Activated CD4-positive, CD25-positive, alpha-beta regulatory T cell (primary cell): ENCODE measurements at places on chromosomes 1 and 21.

GRCh38 chr1:93979718-93980319 is 70.6 kb upstream of the GCLM start:
- DNase-seq = no peak

GRCh38 chr1:231192620-231193163 is 30.8 kb downstream of the TRIM67 start:
- DNase-seq = no peak

- no peak for DNase-seq
Measured at GRCh38 chr1:5394111-5394510, 598.1 kb downstream of the NPHP4 start.

DNA sequence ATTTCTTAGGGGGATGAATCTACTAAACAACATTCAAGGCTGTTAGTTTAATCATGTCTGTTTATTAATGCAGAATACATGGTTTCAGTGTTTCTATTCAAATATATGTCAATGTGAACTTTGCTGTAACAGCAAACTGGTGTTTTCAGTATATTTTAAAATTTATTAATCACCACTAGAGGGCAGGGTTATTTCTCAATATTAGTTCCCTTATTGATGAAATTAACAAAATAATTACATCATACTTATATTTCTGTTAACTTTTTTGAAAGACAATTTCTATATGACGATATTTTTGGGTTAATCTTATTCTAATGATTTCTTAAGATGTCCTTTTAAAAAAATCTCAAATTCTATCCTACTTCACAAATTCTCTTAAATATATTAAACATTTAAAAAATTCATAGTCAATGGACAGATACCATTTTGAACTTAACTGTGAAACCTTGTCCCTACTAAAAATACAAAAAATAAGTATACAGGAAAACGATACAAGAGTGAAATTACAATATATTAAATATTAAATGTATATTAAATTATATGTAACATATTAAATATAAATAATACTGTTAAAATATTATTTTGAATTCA is 1034.1 kb upstream of the PRMT6 start:
- DNase-seq = no peak

DNA sequence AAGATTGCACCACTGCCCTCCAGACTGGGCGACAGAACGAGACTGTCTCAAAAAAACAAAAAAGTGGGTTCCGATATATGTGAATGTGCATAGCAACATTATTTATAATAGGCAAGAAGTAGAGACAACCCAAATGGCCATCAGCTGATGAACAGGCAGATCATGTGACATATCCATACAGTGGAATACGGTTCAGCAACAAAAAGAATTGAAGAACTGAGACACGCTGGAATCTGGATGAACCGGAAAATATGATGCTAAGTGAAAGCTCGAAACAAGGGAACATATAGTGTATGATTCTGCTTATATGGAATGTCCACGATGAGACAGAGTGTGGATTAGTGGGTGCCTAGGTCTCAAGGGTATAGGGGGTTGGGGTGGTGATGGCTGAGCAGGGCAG is 28.5 kb upstream of the MORC3 start:
- no peak for DNase-seq

DNA sequence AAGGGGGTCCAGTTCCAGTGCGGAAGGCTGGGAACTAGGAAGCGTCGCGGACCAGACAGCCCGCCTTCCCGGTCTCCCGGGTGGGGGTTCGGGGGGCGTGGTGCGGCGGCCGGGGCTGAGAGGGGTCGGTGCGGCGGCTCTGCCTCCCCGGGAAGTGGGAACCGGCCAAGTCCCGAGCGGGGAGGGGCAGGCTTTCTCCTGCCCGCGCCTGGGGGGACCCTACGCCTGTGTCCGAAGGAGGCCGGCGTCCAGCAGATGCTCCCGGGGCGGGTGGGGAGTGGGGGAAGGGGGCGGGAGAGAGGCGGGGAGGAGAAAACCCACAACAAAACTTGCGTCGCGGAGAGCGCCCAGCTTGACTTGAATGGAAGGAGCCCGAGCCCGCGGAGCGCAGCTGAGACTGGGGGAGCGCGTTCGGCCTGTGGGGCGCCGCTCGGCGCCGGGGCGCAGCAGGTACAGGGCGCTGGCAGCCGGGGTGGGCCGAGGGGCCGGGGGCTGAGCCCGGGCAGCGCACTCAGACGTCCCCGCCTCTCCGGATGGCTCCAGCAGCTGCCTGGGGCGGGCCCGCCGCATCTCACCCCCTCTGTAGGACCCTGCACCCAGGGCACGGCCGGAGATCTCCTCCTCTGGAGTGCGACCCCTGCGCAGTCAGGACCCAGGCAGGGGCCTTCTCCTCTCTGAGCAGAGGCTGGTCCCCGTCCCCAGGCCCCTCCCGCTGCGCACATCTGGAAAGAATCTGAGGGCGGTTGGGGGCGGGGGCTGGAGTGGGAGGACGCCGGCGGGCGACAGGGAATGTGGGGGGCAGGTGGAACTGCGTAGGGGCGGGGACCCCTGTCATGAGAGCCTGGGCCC is at the start of gene PODN:
Gene PODN, plus strand, starts transcription at position 355 of the 849 bp plus-strand sequence. CDS start 7,643 bp downstream, outside the sequence.
- no peak for DNase-seq

GRCh38 chr1:66012106-66012784 is 219.6 kb downstream of the PDE4B start:
- no peak for DNase-seq

GRCh38 chr21:15732290-15732995 is 2.7 kb downstream of the USP25 start:
- no peak for DNase-seq

DNA sequence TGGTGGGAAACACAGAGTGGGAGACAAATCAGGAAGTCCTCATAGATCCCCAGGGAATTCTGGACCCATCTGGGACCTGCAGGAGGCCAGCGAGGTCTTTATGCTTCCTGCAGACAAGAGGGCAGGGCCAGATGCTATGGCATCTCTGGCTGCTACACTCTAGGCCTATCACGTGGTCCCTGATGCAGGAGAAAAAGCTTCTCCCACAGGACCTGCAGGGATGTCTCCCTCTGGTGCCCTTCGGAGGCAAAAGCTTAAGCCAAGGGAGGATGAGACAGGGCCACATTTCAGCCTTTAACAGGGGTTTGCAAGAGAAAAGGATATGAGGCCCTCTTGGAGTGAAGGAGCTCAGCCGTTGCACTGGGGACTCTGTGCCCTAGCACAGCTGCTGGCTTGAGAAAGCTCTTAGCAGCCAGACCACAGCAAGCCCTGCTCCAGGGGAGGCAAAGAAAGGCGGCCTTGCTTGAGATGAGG is 243.0 kb downstream of the C1orf94 start:
- no peak for DNase-seq

- no peak for DNase-seq
Measured at GRCh38 chr1:223456747-223457146, 63.5 kb downstream of the CCDC185 start.

GRCh38 chr1:213989002-213989855 is 1.5 kb downstream of the PROX1 start:
- no peak for DNase-seq

DNA sequence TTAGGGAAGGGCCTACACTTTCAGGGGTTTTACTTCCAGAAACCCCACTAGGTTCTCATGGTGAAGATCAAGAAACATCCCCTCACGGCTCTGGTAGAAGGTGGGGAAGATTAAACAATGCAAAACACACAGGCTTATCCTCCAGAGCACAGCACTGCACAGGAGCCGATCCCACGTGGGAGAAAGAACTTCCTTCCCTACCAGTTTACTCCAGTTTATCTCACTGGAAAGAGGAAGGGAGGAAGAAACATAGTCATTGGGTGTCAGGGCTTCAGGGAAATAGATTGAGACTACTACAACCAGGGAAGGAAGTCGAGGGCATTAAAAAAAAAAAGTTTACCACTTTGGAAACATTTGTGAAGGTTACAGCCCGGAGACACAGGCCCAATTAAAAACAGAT is 164.4 kb downstream of the NTPCR start:
- DNase-seq = no peak

DNA sequence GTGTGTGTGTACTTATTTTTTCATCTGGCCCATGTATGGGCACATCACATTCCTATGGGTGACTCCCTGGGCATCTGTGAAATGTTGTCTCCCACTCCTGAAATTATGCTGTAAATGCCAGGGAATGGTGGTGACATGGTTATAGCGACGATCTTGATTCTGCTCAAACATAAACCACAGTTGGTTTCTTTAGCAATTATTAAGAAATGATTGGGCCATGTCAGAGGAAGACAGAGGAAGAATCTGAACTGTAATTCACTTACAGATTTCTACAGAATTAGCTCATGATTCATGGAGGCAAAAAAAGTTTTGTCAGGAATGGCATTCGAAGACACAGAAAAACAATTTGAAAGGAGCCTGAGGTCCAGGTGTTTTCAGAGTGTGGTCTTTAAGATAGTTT is 25.8 kb upstream of the KCNE1 start:
- DNase-seq = no peak

- no peak for DNase-seq
Measured at GRCh38 chr1:243489681-243490546, 234.1 kb downstream of the SDCCAG8 start.

DNA sequence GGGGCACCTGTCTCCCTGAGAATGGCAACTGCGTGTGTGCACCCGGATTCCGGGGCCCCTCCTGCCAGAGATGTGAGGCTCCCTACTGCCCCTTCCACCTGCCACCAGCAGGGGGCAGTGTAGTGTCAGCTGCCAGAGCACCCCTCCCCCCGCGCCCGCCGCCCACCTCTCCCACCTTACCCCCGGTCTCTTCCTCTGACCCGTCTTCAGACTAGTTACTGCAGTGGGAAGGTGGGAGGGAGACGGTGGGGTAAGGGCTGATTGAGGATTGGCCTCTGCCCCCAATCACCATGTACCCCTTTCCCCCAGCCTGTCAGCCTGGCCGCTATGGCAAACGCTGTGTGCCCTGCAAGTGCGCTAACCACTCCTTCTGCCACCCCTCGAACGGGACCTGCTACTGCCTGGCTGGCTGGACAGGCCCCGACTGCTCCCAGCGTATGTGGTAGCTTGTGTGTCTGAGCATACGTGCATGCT is 10.1 kb upstream of the LRRC71 start:
- DNase-seq = peak; percentile 33

DNA sequence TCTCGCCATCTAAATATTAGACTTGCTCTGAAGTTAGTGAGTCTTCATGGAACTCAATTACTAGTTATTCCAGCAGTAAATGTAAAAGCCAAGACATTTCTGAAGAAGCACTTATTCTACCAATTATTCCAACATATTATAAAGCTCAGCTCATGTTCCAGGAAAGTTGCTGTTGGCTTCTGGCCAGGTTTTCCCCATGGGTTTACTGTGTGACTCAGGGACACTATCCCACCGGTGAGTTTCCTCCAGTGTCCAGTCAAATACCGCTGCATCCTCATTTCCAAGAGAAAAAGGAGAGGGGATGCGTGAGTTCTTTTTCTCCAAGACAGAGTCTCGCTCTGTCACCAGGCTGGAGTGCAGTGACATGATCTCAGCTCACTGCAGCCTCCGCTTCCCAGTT is 9.2 kb upstream of the HHIPL2 start:
- DNase-seq = no peak

GRCh38 chr1:219806642-219807041 is 121.7 kb downstream of the SLC30A10 start:
- no peak for DNase-seq

GRCh38 chr1:185353124-185353523 is 36.1 kb upstream of the IVNS1ABP start:
- DNase-seq = no peak
